ENCODE measurements at places on chromosomes 6 and 20. TPM values are rescaled to one million over a fixed set of nuclear protein-coding genes. Genes with fewer than 3 reads are reported as not detected.

WASF1 gene
- total RNA-seq, result 17.3 TPM

POU5F1 gene
- total RNA-seq, result 0.33 TPM

KHDC1L gene
- total RNA-seq, result not detected

IL17F gene
- total RNA-seq, result not detected

FOXF2 gene
- total RNA-seq, result 55.7 TPM

SLC22A7 gene
- not detected for total RNA-seq

IRAK1BP1 gene
- total RNA-seq, result 3.8 TPM

CFAP61 gene
- total RNA-seq, result 0.17 TPM

TP53TG5 gene
- total RNA-seq, result 0.50 TPM

FAM83B gene
- total RNA-seq, result under 0.01 TPM

SLC22A16 gene
- total RNA-seq, result 0.15 TPM

TBXT gene
- total RNA-seq, result not detected

MC3R gene
- total RNA-seq, result not detected

HLA-DRB1 gene
- 0.17 TPM for total RNA-seq

EPB41L2 gene
- total RNA-seq, result 115 TPM

PI3 gene
- total RNA-seq, result not detected

PDE10A gene
- total RNA-seq, result 2.5 TPM

UFL1 gene
- total RNA-seq, result 41.2 TPM
